ENCODE measurements at places on chromosomes 2 and 18.

DNA sequence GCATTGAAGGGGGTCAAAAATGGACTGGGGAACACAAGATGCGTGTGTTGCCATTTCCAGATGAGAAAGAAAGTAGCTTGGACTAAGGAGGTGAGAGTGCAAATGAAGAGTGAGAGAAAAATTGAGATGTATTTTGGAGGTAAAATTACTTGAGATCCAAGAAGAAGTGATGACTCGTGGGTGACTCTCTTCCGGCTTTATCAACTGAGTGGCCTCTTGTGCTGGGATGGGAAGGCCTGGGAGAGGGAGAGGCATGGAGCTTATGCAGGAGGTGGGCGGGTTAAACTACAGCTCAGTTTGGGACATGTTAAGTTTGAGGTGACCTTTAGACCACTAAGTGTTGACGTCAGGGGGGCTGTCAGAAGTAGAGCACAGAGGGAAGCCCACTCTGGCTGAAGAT lies 34.9 kb downstream of the SULT1C2 start:
- no peak for DNase-seq

DNA sequence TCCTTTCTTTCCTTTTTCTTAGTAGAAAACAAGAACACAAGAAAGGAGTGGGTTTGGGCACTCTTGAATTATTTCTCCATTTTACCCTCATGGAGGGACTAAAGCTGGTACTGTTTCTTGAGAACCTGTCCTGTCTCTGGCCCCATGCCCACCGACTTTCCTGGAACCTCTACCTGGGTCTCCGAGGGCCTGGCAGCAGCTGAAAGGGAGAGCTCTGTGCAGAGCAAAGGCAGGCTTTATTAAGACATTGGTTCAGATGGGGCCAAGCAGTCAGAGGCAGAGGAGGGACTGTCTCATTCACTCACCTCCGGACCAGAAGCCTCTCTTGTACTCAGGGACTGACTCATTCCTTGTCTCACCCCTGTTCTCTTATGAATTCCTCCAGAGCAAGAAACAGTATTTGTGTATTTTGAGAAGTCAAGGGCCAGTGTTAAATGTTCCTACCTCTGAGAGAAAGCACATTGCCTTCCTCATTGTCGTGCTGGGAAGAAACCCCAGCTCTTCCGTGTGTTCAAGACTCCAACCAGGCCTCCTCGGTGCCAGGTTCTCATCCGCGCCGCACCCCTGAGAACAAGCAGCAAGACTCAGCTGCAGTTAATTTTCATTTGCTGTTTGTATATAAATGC lies 201.9 kb upstream of the NT5C1B start:
- DNase-seq, result no peak

- DNase-seq, result no peak
Measured at GRCh38 chr2:25397777-25398176, 56.1 kb upstream of the DNMT3A start.

DNA sequence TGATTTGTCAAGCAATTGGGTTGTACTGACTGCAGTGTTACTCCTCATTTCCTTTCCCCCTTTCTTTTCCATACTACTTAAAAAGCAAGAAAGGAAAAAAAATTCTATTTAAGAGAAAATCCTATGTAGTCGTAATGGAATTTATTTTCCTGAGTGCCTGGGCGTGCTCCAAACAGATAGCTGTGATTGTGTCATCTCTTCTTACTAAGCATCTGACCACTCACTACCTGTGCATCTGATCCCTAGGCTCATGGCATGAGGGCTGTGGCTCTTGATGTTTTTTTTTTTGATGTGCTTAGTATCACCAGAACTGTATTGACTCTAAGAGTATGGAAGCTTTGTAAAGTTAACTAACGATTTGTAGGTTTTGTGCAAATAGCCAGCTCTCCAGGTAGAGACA lies 19.0 kb downstream of the CRIM1 start:
- no peak for DNase-seq

DNA sequence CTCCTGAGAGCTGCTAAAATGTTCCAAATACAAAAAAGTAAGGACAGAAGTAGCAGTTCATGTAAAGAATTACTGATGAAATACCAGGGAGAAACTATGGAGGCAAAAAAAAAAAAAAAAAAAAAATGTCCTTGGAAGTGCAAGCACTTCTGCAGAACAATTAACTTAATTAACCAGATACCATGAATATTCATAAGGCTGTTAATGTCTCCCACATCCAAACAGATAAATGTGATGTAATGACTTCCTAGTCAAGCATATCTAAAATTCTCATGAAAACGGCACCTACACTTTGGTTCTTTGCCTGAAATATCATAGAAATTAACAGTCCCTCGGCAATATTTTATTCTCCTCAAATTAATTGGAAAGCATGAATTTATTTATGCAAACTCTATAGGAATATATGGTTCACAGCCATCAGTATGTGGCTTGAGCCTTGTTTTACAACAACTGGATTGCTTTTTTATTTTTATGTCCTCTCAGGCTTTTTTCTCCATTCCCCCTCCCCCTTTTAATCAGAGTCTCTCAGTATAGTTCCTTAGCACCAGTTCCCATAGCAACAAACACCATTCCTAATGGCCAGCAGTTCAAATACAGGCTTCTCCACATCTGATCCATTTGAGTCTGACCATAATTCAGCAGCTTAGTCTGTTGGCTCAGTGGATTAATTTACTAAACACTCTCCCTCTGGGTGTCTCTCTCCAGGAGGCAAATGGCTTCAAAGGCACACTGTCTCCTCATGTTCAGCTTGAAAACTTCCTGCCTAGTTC lies 97.1 kb downstream of the ITGA4 start:
- no peak for DNase-seq

DNA sequence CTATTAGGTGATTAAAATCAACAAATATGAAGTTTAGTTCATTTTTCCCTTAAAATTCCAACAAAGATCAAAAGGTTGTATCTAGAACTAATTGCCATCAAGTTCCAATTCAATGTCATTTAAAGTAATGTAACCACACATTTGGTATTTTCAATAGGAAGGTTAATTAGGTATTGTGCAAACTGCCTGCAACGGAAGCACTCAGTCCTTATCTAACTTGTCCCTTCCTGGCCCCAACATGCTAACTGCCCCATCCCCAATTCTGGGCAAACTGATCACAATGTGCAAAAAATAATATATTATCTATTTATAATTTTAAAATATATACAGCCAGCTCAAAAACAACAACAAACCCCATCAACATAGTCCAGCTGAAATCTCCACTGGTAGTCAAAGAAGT lies 33.2 kb downstream of the VIL1 start:
- no peak for DNase-seq

DNA sequence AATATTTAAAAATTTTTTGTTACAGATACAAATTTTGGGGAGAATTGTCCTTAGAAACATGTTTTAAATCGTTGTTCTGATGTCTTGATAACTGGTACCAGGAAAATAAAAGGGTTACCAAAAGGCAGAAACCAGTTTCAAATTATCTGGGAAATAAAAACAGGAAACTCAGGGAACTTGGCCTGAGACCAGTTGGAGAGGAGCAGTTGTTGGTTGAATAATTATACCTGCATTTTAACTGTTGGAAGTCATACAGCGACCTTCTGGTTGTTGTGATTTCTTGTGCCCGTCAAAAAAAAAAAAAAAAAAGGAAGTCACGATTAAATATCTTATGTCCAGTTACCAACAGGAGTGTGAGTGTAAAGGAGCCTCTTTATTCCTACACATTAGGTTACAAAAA lies 51.8 kb downstream of the CRIM1 start:
- DNase-seq, result no peak

GRCh38 chr2:240128608-240129145 lies 7.4 kb downstream of the COPS9 start:
- no peak for DNase-seq

DNA sequence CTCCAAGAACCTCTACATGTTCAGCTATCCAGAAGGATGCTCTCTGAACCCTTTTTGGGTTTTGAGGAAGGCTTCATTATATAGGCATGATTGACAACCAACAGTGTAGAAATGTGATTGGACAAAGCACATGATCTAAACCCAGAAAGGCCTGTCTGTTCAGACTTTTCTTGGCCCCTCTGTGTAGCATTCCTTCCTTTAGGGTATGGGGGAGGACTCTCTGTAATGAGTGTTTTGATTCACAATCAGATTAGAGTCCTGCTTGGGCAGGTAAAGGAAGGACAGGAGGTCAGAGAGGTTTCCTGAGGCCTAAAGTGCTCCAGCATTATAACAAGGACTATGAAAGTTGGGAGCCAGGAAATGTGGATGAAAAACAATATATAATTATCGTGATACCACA lies 13.6 kb downstream of the GULP1 start:
- DNase-seq, result no peak

DNA sequence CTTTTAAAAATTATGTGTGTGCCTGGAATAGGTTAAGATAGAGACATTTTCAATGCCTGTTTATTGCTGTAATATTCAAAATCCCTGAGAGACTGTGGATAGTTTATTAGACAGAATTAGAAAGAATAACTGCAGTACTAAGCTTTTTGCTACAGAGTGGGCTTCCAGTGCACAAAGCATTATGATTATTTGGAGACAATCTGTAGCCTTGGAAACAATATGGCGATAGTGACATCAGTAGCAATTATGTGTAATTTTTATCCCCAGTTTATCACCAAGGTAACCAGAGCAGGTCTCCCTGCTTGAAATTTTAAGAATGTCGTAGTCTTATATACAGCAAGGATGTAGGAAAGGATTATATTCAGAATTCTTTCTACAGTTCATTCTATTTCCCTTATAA lies 100.0 kb downstream of the MYO3B start:
- no peak for DNase-seq

GRCh38 chr2:66555091-66555490 lies 120.2 kb downstream of the MEIS1 start:
- DNase-seq, result no peak

DNA sequence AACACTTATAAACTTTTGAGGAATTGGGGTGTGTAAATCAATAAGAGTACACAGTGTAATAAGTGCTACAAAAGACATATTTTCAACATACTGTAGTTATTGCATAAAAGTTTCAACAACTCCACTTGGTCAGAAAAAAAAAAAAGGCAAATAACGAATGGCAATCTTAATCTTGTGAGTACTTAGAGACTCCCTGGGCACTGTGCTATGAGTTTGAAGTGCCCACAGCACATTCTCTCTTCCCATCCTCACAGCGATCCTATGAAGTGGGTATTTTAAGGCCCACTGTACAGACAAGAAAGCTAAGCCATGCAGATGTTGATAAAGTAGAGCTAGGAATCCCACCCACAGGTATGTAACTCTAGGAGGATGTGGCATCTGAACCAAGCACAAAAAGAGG lies 112.3 kb downstream of the STK39 start:
- DNase-seq, result no peak

GRCh38 chr2:125516496-125517109 lies 1139.4 kb upstream of the GYPC start:
- no peak for DNase-seq

GRCh38 chr18:12534820-12535219 lies 123.1 kb downstream of the SPIRE1 start:
- no peak for DNase-seq

DNA sequence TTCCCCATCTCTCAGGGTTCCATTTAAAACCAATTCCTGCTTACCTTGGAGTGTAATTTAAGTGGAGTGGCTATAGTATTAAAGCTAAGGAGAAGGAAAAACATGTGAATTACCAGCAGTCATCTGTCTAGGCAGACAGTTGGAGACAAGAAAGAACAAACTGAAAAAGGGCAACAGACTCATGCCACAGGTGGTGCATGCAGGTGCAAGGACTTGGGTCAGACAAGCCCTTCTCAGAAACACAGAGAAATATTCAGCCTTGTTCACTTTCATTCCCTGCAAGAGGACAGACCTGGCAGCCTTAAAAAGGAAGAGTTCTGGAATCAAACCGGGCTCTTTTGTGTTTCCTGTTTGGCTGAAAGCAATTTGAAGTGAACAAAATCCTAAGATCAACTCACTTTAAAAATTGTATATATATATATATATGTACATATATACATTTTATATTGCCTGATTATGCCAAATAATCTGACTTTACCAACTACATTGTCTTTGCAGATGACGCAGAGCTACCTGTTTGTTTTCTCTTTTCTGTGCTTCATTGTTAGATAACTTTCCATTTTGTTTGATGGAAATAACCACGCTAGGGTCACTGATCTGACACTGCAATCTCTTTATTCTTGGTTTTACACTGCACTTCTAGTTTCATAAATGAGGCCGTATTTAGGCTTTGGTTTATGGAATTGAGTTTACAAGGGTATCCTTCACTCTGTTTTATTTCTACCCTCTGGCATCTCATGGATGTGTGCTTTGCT lies 35.1 kb upstream of the VPS54 start:
- no peak for DNase-seq

- no peak for DNase-seq
Measured at GRCh38 chr2:213723041-213723560, 438.8 kb downstream of the SPAG16 start.

- no peak for DNase-seq
Measured at GRCh38 chr2:181682026-181682789, 1.9 kb upstream of the NEUROD1 start.

DNA sequence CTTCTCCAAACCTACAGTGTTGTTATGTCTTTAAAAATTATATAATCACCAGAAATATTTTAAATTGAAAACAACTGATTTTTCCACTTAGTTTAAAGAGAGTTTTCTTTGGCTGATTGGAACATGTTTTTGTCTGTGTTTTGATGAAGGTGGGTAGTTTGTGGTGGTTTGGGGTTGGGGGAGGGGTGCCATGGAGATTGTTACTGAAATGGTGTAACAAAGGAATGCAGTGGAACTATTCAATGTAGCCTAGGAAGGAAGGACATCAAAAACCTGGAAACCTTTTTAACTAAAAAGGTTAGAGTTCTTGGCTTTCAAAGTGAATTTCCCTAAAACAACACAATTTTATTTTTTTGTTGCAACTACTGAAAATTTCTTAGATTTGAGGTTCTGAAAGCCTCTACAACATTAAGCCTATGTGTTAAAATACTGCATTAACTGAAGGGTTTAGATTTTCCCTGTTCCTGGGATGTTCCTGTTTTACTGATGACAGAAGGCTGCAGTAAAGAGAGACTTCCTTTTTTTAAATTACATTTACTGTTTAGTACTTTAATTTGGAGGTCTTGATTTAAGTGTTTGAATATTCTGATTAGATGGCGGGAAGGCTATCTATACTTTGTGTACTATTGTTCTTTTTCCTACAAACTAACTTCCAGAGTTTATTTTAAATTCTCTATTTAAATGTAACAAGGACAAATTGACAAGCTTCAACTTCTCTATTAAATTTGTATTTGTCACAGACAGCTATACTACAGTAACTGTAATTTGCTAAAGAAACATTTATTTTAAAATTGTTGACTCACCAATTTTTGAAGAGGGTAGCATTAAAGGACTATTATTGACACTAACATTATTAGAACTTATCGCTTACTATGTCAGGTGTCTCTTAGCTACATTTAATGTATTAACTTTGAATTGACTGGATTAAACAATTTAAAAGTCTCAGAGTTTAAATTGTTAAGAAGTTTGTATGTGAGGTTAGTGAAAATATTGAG lies 87.7 kb downstream of the LIMS1 start:
- DNase-seq, result no peak

- DNase-seq, result no peak
Measured at GRCh38 chr2:105689484-105689883, 55.2 kb upstream of the NCK2 start.

DNA sequence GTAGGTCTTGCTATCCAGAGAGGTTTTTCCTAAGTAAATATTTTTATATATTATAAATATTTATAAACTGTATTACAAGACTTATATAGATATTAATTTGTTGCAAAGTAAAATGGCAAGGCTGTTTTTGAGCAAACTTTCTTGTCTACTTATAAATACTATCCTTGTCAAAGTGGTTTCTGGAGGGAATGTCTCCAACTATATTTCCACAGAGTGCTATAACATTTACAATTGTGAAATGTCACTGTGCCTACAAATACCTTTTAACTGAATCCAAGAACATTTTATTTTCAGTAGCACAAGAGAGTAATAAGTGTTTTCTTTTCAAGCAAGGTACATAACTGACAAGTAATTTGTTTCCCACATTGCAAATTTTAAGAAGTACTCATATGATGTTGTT lies 256.8 kb downstream of the ZNF385B start:
- no peak for DNase-seq

All from Peyer's patch (tissue), 4 donors.